ENCODE measurements at places on chromosomes 6 and 20.

DNA sequence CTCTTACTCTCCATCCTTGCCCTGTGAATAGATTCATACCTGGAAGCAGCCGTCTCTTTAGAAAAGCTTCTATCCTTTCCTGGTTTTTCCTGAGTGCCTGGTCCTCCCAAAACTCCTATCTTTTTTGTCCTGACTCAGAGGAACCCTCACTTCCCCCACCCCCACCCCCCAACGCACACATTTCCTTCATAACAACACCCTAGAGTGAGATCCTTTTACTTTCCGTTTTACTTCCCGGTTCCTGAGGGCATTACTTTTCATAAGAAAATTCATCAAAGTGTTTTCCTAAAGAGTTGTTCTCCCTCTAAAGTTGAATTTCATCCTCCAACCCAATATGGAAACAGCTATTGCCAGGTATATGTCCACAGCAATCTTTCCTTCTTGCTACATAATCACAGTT, 327.0 kb downstream of the NRN1 start:
- no peak overlapping the region for H3K4me3 ChIP-seq
- no peak for DNase-seq
- H3K27ac ChIP-seq = no peak overlapping the region
- H3K4me1 ChIP-seq = no peaks in the 10 kb centered on the region
- H3K36me3 ChIP-seq = no peaks in the 10 kb centered on the region

DNA sequence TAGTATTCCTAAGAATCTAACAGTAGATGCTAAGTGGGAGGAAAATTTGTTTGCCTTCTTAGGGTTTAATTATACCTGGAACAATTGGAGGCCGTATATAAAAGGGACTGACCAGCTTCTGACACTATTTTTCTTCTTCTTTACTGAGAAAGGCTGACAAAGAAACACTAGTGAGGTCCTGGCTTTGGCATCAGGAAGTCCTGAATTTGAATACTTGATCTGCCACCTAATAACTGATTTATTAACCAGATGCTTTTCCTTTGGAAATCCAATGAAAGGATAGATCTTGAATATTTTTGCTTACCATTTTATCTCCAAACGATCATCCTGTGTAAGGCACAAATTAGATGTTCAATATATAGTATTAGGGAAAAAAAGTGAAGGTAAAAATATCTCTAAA, 382.5 kb downstream of the CENPW start:
- DNase-seq = no peak
- H3K4me1 ChIP-seq = no peaks in the 10 kb centered on the region
- no peaks in the 10 kb centered on the region for H3K36me3 ChIP-seq

DNA sequence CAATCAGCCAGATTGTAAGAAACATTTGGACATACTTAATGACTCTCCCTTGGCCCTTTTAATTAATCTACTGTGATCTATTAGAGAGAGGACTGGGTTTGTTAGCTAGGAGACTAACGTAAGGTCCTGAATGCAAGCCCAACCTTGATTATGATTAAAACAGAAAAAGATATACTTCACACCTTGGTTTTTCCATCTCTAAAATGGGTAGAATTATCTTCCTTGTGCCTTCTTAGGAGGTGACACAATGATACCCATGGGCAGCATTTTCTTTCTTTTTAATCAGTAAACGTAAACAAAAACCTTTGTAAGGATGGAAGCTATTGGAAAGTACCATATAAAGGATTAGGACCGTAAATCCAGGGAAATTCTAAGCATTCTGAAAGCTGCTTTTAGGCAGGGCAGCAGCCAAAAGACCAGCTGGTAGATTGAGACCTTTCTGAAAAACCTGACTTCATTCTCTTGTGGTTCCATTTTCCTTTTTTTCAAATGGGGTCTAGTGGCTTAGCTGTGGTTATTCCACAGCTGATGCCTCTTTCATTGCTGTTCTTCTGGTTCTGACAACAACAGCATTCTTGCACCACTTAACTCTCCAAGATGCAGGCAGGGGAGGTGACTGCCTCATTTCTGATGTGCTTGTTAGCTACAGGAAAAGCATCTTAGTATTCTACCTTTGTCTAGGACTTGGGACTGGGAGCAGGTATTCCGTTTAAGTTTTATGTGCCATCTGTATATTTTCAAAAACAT, 27.4 kb downstream of the RREB1 start:
- H3K36me3 ChIP-seq = no peaks in the 10 kb centered on the region
- H3K27me3 ChIP-seq = no peaks in the 10 kb centered on the region
- H3K27ac ChIP-seq = no peak overlapping the region

- peaks cover 26% of the 10 kb centered on the region for H3K4me1 ChIP-seq
- DNase-seq = peak; percentile 45
- no peak overlapping the region for H3K4me3 ChIP-seq
- H3K27ac ChIP-seq = no peak overlapping the region
- no peaks in the 10 kb centered on the region for H3K36me3 ChIP-seq
These were observed 227.7 kb upstream of the RNF24 start for GRCh38 chr20:4243071-4243470.

DNA sequence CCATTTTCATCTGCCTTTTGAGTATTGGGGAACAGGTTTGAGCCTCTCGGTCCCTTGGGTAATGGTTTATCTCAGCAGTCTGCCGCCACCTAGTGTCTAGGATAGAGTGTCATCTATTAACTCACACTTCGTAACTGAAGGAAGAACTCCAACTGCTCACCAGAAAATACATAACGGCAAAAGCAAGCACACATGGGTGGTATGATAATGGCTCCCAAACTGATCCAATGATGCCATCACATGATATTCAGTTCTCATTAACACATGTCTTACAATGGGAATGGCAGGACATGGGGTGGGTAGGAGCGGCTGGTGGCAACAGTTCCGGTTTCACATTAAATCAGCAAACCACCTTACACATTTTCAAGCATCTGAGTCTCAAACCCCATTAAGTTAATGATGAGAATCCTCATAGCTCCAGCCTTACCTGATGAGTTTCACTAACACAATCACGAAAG, 110.7 kb upstream of the PHACTR1 start:
- no peak overlapping the region for H3K4me3 ChIP-seq
- DNase-seq = peak; percentile 82
- H3K27me3 ChIP-seq = no peaks in the 10 kb centered on the region
- no peaks in the 10 kb centered on the region for H3K36me3 ChIP-seq
- H3K27ac ChIP-seq = no peak overlapping the region

DNA sequence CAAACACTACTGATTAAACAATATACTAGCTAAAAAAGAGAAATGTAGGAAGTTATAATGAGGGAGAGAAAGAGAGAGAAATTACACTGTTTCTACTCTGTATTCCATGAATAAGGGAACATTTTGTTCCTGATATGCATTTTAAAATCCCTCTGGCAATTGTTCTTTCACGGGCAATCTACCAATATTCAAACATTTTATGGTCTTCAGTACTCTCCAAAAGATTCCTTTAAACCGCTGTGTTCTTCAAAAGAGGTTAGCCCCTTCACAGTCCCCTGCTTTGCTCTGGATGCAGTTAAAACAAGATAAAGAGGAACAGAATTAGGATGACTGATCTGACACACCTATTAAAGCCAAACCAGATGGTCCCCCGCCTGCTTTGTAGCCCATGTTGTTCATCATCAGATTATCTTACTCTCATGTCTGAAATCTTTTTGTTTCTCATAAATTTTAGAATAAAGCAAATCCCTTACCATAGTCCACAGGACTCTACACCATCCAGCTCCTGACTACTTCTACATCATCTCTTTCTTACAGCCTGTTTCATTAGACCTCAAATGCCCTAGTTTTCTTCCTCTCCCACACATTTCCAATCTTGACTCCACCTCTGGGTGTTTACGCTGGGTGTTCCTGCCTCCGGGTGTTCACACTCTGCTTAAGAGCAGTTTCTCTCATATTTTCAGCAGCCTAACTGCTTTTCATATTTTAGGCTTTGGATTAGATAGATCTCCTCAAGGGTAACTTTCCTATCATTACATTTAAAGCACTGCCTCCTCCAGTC, 399.7 kb downstream of the COL12A1 start:
- no peak for DNase-seq
- H3K27me3 ChIP-seq = no peaks in the 10 kb centered on the region
- H3K4me1 ChIP-seq = no peaks in the 10 kb centered on the region
- no peak overlapping the region for H3K27ac ChIP-seq
- no peak overlapping the region for H3K4me3 ChIP-seq
- no peaks in the 10 kb centered on the region for H3K36me3 ChIP-seq

GRCh38 chr20:38883081-38883980, 42.9 kb upstream of the FAM83D start:
- no peaks in the 10 kb centered on the region for H3K36me3 ChIP-seq
- no peak overlapping the region for H3K27ac ChIP-seq
- no peaks in the 10 kb centered on the region for H3K4me1 ChIP-seq

DNA sequence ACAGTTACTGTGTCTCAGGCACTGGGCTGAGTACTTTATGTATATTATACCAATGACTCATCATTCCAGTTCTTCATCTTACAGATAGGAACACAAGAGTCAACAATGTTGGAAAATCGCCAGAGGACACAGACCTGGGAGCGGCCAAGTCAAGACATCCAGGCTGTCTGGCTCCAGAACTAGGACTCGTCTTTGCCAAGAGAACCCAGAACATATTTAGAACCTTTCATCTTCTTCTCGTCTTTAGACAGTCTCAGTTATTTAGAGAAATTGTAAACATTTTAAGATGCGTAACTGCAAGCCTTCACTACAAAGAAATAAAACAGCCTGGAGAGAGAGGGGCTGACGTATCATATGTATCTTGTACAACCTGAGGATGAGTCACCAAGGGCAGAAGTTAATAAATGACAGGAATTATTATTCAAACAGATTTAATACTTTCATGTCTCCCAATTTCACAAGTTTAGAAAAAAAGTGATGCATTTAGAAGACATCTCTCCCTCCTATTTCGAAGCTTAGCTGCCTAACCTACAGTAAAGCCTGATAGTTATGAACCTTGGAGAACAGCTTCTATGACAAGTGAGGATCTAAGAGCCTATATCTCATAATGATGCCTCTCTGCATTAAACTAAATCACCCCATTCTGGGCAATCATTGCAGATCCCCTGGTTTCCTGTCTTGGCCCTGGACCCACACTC, 43.4 kb downstream of the SLC22A3 start:
- no peaks in the 10 kb centered on the region for H3K27me3 ChIP-seq
- peak overlapping the region; percentile 66 for H3K27ac ChIP-seq
- peak; percentile 91 for DNase-seq
- H3K36me3 ChIP-seq = no peaks in the 10 kb centered on the region
- peaks cover 11% of the 10 kb centered on the region for H3K4me1 ChIP-seq

DNA sequence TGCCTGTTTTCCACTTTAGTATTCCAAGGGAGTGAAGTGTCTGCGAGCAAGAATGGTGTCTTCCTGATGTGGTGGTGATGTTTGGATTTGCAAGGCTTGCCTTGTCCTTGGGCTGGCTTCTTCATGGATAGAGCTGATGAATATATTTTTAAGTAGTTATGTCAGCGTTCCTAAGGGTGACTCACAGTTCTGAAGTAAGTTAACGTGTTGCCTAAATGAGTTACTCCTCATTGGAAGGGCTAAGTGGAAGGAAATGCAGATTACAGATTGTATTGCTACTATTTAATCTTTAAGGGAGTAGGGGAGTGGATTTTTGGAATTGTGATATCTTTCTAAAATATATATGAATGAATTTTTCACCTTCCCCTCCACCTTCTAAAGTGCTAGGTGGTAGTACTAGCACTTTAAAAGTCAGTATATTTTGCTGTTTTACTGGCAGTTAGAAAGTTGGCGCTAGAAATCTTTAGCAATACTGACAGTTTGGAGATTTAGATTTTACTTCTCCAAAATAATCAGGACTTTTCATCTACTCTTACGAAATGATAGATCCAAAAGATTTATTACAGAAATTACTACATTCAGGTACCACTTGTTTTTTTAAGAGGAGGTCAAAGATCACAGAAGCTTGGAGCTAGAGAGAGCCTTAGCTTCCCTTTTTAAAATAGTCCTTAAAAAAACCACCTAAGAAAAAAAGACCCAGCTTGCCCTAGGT, 197.4 kb downstream of the JARID2 start:
- no peaks in the 10 kb centered on the region for H3K27me3 ChIP-seq
- peaks cover 2% of the 10 kb centered on the region for H3K36me3 ChIP-seq
- H3K27ac ChIP-seq = no peak overlapping the region
- H3K4me1 ChIP-seq = peaks cover 24% of the 10 kb centered on the region
- no peak for DNase-seq

DNA sequence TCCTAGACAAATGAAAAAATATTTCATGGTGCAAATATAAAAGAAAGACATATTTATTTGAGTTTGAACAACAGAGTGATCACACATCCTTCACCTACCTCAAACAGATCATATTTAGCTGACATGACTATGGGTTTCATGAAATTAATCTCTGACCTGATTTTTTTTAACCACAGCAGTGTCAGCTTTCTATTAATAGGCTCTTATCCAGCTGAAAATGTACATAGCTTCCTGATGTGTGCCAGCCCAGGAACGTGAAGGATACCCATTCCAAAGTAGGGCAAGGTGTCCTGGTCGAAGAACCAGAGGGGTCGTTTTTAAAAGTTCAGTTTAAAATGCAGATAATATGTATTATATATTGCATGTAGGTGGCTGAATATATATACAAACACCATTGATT, 19.8 kb downstream of the TRDN start:
- no peak overlapping the region for H3K4me3 ChIP-seq
- no peak for DNase-seq

GRCh38 chr20:39873286-39873685, 815.8 kb downstream of the MAFB start:
- no peaks in the 10 kb centered on the region for H3K27me3 ChIP-seq
- no peak overlapping the region for H3K4me3 ChIP-seq
- no peaks in the 10 kb centered on the region for H3K4me1 ChIP-seq
- DNase-seq = no peak

GRCh38 chr6:64679416-64679815, 1027.6 kb downstream of the EYS start:
- H3K27me3 ChIP-seq = no peaks in the 10 kb centered on the region
- no peak for DNase-seq
- no peaks in the 10 kb centered on the region for H3K4me1 ChIP-seq
- no peak overlapping the region for H3K4me3 ChIP-seq

DNA sequence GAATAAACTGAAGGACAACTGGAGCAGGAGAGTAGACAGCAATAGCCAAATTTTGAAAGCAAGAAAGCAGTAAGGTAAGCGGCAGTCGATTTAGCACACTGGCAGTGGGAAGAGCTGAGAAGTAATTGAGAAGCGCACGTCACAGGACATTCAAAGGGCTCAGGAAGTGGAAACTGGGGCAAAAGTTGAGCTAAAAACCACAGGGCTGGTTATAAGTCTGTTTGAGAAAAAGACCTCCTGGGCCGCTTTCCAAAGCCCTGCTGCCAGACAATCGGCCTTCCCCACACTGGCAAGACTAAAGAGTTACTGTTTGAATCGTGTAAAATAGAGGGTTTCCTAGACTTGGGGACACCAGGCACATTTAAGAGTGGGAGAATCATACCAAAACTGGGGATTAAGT, 161.4 kb downstream of the DNAH8 start:
- H3K27me3 ChIP-seq = no peaks in the 10 kb centered on the region
- no peaks in the 10 kb centered on the region for H3K36me3 ChIP-seq
- H3K27ac ChIP-seq = no peak overlapping the region
- H3K4me3 ChIP-seq = no peak overlapping the region
- H3K4me1 ChIP-seq = no peaks in the 10 kb centered on the region

DNA sequence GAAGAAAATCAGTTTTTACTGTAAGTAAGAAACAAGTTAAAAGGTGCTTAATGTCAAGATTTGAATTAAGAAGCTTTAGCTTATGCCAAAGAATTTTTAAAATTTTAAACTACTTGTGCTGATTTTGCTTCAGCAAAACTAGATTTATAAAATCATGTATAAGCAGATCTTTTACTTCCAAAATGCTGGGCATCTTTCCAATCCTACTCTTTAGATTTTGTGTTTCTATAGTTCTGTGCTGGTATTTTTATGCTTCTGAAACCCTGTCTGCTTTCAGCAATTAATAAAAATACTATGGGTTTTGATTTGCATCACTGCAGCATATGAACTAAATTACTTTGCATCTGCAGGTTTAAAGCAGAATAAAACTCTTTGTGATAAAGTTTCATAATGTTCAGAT, 238.6 kb upstream of the RNF217 start:
- no peaks in the 10 kb centered on the region for H3K4me1 ChIP-seq
- no peaks in the 10 kb centered on the region for H3K36me3 ChIP-seq
- H3K4me3 ChIP-seq = no peak overlapping the region
- no peak overlapping the region for H3K27ac ChIP-seq
